ENCODE measurements at places on chromosomes 16 and 17.

DNA sequence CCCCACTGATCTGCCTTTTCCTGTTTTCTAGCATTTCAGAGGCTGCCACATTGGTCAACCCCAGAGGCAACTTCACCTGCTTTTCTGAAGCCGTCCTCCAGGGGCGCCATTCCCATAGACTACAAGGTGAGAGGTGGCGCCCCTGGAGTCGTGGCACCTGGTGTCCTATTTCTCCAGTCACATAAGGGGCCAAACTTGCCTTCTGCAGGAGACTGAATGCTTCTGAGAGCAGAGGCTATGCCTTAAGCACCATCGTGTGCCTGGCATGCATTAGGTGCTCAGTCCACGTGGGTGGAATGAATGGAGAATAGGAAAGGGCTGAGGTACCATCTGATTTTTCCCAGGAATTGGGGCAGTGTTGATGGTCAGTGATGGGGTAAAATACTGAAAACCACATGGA, 164.8 kb downstream of the HAPSTR1 start:
- no peak for DNase-seq

GRCh38 chr17:67569873-67570272, 147.9 kb upstream of the NOL11 start:
- no peak for DNase-seq

DNA sequence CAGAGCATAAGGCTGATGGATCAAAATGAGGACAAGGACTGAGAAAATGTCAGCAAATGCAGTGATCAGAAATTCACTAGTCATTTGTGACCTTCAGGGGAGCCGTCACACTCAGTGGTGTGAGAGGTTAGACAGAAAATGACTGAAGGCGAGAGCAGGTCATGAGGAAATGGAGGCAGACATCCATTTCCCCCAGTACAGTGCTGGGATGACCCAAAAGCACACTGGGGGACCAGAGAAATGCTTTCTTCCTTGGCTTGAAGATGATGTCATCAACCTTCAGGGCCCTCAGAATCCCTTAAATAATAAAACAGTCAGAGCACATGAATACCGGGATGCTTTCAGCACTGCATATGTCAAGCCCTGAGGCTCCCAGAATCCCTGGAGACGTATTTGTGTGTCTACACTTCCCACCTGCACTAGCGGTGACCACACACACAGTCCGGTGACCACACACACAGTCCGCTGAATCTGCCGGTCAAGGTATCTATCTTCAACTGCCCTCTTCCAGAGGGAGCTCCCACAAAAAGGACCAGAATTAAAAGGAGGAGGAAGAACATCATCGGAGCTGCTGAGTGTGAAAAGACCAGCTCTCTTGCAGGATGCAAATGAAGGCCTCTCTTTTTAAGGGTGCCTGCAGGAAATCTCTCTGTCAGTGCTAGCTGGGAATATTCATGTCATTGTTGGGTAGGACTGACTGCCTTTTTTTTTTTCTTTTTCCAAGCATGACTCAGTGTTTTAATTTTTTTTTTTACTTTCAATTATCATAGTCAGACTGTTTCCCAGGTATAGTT, 8.2 kb downstream of the UBE2O start:
- no peak for DNase-seq

- DNase-seq: no peak
Observed at GRCh38 chr17:9644910-9645751, at the start of gene USP43. TSS of gene USP43 (plus strand) at chr17:9645517. CDS start at chr17:9645633, 116 bp downstream.

DNA sequence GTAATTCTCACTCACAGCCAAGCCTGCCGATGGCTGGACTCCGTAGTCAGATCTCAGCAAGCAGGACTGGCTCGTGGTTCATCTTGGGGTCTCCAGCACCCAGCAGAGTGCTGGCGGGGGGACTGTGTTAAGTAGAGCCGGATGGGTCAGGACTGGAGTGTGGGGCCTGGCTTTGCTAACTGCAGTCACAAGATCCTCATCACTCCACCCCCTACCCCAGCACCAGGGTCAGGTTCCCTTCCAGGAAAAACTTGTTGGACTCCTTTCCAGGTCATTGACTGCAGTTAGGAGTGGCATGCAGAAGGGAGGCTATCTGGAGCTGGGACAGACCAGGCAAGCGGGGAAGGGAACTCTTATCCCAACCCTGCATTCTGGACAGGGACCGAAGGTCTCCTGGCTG, 6.0 kb downstream of the CIITA start:
- DNase-seq: no peak

DNA sequence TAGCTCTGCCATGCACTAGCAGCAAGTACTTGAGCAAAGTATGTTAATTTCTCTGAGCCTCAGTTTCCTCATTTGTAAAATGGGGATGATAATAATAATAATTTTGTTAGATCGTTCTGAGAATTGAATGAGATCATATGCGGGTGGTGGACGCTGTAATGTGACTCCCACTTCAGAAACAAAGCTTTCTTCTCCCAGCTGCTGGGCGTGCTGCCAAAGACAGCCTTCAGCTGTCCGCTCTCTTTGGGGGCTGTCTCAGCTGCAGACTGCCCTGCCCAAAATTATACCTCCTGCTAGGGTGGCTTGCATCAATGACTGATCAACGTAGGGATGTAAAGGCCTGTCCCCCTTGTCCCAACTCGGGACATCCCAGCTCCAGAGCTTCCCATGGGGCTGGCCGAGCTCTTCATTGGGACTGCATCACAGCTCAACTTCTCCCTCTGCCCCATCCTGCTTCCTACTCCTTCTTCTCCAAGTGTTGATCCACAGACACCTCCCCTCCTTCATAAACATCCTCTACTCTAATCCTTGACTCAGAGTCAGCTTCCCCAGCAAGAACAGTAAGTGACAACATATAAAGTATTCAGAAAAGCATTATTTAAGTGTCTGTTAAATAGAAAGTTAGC, 30.7 kb upstream of the CDH5 start:
- DNase-seq: no peak

DNA sequence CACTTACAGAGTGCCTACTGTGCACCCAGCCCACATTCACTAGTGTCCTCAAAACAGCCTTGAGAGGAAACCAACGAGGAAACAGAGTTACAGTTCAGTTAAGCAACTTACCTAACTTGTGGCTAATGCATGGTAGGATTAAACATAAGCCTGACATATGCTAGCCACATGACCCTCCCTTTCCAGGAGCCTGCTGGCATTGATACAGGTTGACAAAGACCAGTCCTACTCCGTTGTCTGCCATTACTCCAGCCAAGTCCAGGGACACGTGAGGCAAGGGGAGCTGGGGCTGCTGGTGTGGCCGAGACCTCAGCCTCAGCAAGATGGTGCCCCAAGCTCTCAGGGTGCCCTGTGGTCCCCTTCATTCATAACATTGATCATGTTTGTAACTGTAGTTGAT, 37.9 kb downstream of the SNX20 start:
- no peak for DNase-seq

GRCh38 chr16:24758373-24758772, 28.9 kb downstream of the TNRC6A start:
- no peak for DNase-seq

GRCh38 chr17:51857052-51857597, 301.4 kb downstream of the CA10 start:
- DNase-seq: no peak

DNA sequence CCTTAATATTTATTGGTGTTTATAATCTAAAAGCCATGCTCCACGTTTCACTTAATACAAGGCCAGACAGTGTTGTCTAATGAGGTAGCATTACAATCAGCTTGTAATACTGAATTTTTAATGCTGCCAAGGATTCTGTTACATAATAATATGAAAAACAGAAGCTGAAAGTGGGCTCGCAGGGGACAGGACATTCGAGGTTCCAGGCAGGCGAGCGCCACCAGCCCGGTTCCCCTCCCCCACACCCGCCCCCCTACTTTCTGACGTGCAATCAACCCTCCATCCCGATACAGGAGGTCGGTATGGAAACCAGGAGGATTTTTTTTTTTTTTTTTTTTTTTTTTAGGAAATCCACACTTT, 6.2 kb upstream of the ZFHX3 start:
- DNase-seq: no peak

GRCh38 chr17:31425282-31426040, 34.0 kb downstream of the RAB11FIP4 start:
- DNase-seq: no peak

DNA sequence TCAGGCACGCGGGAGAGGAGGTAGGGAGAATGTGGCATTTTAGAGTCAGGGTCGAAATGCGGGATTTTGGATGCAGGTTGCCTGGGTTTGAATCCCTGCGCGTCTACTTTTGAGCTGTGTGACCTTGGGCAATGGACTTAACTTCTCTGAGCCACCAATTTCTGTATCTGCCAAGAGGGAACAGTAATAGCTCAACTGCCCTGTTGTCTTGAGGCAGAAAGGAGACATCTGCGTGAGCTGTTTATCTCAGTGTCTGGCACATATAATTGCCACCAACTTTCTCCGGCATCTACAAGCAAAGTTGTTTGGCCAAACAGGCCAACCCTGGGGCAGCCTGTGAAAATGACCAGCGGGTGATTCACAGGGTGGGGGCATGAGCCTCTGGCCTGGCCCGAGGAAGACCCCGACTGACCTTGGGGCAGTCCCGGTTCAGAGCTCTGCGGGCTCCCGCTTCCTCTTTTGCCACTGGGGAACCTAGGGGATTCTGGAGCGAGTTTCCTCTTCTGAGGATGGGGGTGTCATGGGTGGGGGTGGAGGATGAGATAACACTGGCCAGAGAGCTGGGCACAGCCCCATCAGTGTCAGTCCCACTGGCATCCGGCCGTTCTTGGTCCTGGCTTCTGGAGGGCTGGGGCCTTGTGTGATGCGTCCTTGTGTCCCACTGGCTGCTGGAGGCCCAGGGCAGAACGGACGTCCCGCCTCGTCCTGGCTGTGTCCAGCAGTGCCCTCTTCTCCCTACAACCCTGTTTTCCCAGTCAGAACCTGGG, 1.3 kb downstream of the SNN start:
- DNase-seq: no peak

- no peak for DNase-seq
Observed at GRCh38 chr17:54749157-54749556, 151.5 kb upstream of the TOM1L1 start.

- DNase-seq: no peak
Observed at GRCh38 chr16:47047524-47048203, 74.2 kb upstream of the DNAJA2 start.

GRCh38 chr17:76240461-76241203, at the start of gene RNF157:
TSS of gene RNF157 (minus strand) at chr17:76240493. CDS start at chr17:76240240, 253 bp downstream.
- no peak for DNase-seq

DNA sequence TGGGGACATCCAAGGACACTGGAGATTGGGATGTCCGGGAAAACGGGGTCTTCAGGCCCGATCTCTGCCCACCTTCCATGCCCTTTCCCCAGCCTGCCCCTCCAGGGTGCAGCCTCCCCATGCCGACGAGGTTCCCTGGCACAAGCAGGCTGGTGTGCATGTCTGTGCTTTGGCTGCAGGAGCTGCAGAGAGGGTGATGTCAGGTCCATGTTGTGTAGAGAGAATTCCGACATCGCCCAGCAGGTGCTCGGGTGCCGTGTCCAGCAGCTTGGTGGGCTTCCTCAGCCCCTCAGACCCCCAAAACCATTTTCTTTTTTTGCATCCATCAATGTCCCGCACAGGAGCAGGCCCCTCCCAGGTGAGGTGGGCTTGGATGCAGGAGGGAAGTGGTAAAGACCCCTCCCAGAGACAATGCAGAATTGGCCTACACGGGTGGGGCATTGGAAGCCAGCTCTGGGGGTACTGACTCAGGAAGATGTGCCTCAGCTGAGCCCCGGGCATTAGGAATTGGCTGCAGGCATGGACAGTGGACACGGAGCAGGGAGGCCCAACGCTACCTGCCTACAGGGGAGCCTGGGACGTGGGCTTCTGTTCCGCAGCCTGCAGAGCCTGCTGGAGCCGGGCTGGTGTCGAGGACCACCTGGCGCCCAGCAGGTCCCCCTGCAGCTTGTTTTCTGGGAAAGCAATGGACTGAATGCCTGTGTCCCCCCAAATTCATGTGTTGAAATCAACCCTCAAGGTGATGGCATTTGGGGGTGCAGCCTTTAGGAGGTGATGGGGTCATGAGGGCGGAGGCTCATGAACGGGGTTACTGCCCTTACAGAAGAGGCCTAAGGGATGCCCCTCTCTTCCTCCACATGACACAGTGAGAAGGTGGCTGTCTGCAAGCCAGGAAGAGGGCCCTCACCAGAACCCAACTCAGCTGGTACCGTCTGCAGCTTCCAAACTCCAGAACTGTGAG, 97.5 kb downstream of the METRNL start:
- no peak for DNase-seq

- no peak for DNase-seq
Observed at GRCh38 chr17:59783221-59784047, 76.0 kb downstream of the VMP1 start.

DNA sequence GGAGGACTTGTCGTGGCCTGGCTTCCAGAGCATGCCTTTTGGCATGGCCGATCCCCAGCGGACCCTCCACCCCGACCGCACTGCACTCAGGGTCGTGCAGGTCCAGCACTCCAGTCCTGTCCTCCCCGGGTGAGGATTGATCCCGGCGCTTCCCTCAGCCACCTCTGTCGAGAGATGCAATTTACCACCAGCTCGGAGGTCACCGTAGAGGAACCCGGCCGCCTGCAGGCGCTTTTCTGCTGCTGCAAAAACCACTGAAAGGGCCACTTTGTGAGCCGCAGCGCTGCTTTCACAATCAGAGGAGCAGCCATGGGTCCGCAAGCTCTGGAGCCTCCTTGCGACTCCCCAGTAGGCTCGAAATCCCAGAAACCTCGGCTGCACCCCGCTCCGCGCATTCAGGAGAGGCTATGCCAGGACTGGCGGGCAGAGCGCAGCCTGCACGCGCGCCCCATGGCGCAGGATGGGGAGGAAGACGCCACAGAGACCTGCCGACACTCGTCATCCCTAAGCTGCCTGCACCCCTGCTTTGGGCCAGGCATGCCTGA, 134.2 kb downstream of the HS3ST2 start:
- no peak for DNase-seq

DNA sequence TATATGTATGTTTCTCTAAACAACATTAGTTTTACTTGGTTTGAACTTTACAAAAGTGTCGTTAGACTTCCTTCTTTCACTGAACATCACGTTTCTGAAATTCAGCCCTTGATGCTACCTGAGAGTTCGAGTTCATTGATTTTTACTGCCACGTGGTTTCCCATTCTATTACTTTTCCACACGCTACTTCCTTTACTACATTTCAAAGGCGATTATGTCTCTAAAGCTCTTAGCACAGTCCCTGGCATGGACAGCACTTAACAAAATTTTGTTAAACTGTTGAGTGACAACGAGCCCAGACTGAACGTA, 15.9 kb upstream of the ARHGAP17 start:
- DNase-seq: no peak

DNA sequence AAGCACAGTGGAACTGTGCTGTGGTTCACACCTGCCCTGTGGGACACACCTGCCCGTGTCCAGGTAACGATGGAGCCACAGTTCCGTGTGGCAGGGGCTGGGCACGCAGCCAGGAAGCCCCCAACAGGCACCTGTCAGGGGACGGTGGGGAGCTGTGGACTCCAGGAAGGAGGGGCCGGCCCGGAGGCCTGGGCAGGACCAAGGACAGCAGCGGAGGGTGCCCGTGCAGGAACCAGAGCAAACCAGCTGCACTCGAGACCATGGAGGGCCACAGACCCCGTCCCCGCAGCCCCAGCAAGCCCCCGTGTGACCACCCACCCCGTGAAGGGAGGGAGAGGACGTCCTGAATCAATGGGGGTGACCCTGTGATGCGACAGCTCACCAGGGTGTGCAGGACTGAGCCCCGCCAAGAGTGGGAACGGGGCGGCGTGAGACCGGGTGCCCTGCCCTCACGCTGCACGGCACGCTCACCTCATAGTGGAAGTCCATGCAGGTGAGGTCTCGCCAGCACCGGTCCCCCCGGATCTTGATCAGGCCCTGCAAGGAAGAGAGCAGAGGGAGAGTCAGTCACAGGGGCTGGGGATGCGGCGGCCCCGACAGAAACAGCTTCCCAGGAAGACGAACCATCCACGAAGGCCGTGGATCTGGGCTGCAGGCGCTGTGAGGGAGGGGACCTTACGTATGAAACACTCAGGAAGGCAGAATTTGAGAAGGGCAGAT, 78.1 kb downstream of the LMF1 start:
- no peak for DNase-seq

- DNase-seq: no peak
Observed at GRCh38 chr16:76749780-76750375, 441.1 kb upstream of the MON1B start.
